ENCODE measurements at places on chromosomes 2 and 18. TPM values are rescaled to one million over a fixed set of nuclear protein-coding genes. Genes with fewer than 3 reads are reported as not detected.

INPP1 gene
- 31.4 TPM for total RNA-seq

GAL3ST2 gene
- total RNA-seq: 0.33 TPM

NYAP2 gene
- not detected for total RNA-seq

PPM1G gene
- 148 TPM for total RNA-seq

STK16 gene
- 23.4 TPM for total RNA-seq

TEKT4 gene
- not detected for total RNA-seq

NR4A2 gene
- total RNA-seq: 2.4 TPM

IL1RL2 gene
- not detected for total RNA-seq

FSHR gene
- total RNA-seq: not detected

SERPINB13 gene
- not detected for total RNA-seq

CRYBA2 gene
- total RNA-seq: not detected

STARD6 gene
- total RNA-seq: not detected

MRPS9 gene
- total RNA-seq: 30.6 TPM

ARHGAP25 gene
- 0.23 TPM for total RNA-seq

NT5DC4 gene
- total RNA-seq: not detected

HNMT gene
- 1.4 TPM for total RNA-seq

RAB6D gene
- total RNA-seq: not detected

RUFY4 gene
- total RNA-seq: not detected

SLC4A5 gene
- 0.11 TPM for total RNA-seq

ZAP70 gene
- total RNA-seq: not detected

IMPACT gene
- 10.3 TPM for total RNA-seq

RESP18 gene
- not detected for total RNA-seq

CROCC2 gene
- total RNA-seq: not detected

NPAS2 gene
- 101 TPM for total RNA-seq

ZC3H6 gene
- total RNA-seq: 0.29 TPM

M1AP gene
- not detected for total RNA-seq

MYCN gene
- not detected for total RNA-seq

DSC3 gene
- total RNA-seq: 1.2 TPM

SLC16A14 gene
- total RNA-seq: 0.99 TPM

PROKR1 gene
- not detected for total RNA-seq

AQP12B gene
- total RNA-seq: not detected

MRO gene
- 0.24 TPM for total RNA-seq

ONECUT2 gene
- total RNA-seq: 0.32 TPM

KCNG2 gene
- total RNA-seq: not detected

ACKR3 gene
- total RNA-seq: 19.4 TPM

GPR45 gene
- not detected for total RNA-seq

EIPR1 gene
- 40.6 TPM for total RNA-seq

CEP68 gene
- 10.4 TPM for total RNA-seq

SLC30A3 gene
- total RNA-seq: 3.6 TPM

GNLY gene
- not detected for total RNA-seq

NMS gene
- total RNA-seq: not detected

UGT1A7 gene
- total RNA-seq: 6.2 TPM

MDH1B gene
- total RNA-seq: 1.7 TPM

ZNF804A gene
- total RNA-seq: not detected

SLC23A3 gene
- total RNA-seq: 0.46 TPM

UGT1A4 gene
- total RNA-seq: not detected

MPV17 gene
- total RNA-seq: 69.5 TPM

UGT1A10 gene
- 0.18 TPM for total RNA-seq

PLGLB1 gene
- not detected for total RNA-seq

MYO5B gene
- total RNA-seq: 12.8 TPM

IGFBP5 gene
- total RNA-seq: 0.13 TPM

GALNT13 gene
- total RNA-seq: 10.7 TPM

ACVR1C gene
- 0.08 TPM for total RNA-seq

MAP3K19 gene
- total RNA-seq: not detected

PLB1 gene
- 1.8 TPM for total RNA-seq

CHRNA1 gene
- not detected for total RNA-seq

STAT4 gene
- 4.3 TPM for total RNA-seq
